ENCODE measurements at places on chromosomes 4 and X. TPM values are rescaled to one million over a fixed set of nuclear protein-coding genes. Genes with fewer than 3 reads are reported as not detected.

The NALF2 gene
- total RNA-seq: 0.23 TPM

The CCNQ gene
- 17.0 TPM for total RNA-seq

The USP17L12 gene
- not detected for total RNA-seq

The PRR32 gene
- 9.7 TPM for total RNA-seq

The STPG2 gene
- 1.4 TPM for total RNA-seq

The RHOH gene
- 2.8 TPM for total RNA-seq

The CD38 gene
- 1.9 TPM for total RNA-seq

The AGTR2 gene
- 93.5 TPM for total RNA-seq

The SNX25 gene
- 17.7 TPM for total RNA-seq

The ACSL4 gene
- 56.2 TPM for total RNA-seq

The HERC5 gene
- 4.9 TPM for total RNA-seq

The FHIP1A gene
- total RNA-seq: 21.0 TPM

The BEX5 gene
- total RNA-seq: 3.3 TPM

The TECRL gene
- 5.8 TPM for total RNA-seq

The MAGEB2 gene
- total RNA-seq: not detected

The SATL1 gene
- 0.35 TPM for total RNA-seq

The MAGED4B gene
- total RNA-seq: 35.8 TPM

The HCFC1 gene
- 56.3 TPM for total RNA-seq

The SPARCL1 gene
- total RNA-seq: 46.2 TPM

The TMSB15B gene
- 11.7 TPM for total RNA-seq

The TMPRSS11F gene
- not detected for total RNA-seq
